Esophagus muscularis mucosa (tissue), 4 donors: ENCODE measurements at places on chromosomes 1 and 21.
A peak's percentile ranks its signal among the peaks of the same experiment; 100 is the strongest.

- no peak for DNase-seq
These were observed 52.1 kb upstream of the ERRFI1 start for GRCh38 chr1:8078176-8078671.

GRCh38 chr1:23799570-23800399, 769 bp downstream of the GALE start:
- no peak for DNase-seq

- DNase-seq, result no peak
These were observed 29.3 kb downstream of the ATF3 start for GRCh38 chr1:212637902-212638301.

- no peak for DNase-seq
These were observed 76.3 kb downstream of the RD3 start for GRCh38 chr1:211415700-211416099.

GRCh38 chr1:83596331-83596730, 402.6 kb downstream of the TTLL7 start:
- no peak for DNase-seq

DNA sequence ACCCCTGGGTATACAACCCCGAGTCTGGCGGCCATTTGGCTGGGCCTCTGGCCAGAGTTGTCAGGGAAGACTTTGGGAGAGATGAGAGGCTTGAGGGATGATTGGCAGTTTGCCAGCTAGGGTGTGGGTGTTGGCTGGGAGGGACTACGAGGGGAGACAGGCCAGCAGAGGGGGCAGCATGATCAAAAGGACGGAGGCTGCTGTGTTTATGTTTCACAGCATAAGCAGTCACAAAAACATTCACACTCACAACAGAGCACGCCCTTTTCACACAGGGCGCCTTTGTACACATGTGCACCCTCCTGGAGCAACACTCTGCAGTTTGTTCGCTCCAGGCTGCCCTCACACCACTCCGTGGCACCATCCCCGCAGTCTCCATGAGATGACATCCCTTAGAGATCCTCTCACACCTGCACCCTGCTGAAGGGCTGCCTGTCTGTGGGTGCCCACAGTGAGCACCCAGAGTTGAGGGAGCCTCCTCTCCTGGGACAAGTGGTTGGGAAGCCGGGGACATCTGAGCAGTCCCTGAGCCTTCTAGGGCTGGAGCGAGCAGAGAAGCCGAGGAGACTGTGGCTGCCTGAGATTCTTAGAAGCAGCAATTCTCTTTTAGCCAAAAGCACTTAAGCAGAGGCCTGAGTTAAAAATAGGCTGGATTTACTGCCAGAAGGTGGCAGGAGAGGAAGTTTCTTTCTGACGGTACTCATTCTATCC, 15.4 kb downstream of the EFNA3 start:
- DNase-seq, result no peak

DNA sequence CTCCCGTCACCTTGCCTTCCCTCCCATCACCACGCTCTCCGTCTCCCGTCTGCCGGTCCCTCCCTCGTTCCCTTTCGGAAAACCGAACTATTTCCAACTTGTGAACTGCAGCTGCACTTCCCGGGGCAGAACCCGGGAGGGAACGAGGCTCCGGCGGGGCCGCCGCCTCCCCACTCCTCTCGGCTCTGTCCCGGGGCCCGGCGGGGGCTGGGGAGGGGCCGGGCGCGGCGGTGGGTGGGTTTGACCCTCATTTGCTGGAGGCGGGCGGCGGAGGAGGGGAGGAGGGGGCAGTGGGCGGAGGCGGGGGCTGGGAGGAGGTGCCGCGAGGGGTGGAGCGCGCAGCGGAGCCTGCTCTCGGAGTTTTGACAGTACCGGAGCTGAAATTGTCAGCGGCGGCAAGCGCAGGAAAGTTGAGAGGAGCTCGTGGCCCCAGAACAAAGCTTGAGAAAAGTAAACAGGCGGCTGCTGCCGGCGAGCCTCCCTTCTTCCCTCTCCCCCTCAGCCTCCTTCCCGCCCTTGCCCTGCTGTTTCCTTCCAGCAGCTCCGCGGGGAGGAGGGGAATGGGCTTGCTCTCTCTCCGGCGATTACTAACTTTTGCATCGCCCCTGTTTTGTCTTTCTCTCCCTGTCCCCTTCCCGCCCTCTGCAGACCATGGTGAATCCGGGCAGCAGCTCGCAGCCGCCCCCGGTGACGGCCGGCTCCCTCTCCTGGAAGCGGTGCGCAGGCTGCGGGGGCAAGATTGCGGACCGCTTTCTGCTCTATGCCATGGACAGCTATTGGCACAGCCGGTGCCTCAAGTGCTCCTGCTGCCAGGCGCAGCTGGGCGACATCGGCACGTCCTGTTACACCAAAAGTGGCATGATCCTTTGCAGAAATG, 2.9 kb downstream of the LMO4 start:
- peak; percentile 96 for DNase-seq

GRCh38 chr1:108590441-108590840, 30.5 kb downstream of the EEIG2 start:
- no peak for DNase-seq

GRCh38 chr1:244050835-244051444, at the start of gene ZBTB18:
TSS of gene ZBTB18 (plus strand) at chr1:244051283. CDS start at chr1:244051432, 149 bp downstream.
- DNase-seq, result no peak

DNA sequence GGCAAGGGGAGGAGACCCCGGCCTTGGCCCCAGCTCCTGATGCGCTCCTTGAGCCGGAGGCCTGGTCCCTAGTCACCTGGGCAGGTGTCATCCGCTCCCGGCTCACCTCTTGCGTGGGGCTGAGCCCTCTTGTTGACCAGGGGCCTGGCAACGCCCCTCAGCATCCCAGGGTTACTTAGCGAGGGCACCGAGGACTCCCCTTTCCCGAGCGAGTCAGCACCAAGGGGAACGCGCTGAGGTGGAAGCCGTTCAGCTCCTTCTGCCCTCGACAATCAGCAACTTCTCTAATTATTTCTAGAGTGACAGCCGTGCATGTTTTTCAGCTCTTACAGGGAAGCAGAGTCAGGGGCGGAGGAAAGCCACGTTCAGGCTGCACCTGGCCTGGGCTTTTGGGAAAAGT, 522 bp downstream of the SLC45A1 start:
- DNase-seq, result no peak

DNA sequence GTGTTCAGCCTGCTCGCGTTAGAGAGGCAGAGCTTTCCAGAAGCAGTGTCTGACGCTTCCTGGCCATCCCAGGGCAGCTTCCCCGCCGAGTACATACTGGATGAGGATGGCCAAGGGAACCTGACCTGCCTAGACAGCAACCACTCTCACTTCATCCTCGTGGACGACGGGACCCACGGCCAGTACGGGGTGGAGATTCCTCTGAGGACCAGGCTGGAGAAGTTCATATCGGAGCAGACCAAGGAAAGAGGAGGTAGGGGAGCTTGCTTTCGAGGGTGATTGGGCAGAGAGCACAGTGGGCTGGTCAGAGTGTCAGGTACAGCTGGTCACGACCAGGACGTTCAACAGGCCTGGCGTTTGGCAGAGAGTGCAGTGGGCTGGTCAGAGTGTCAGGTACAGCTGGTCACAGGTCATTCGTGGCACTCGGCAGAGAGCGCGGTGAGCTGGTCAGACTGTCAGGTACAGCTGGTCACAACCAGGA, 22.4 kb downstream of the TRPM2 start:
- no peak for DNase-seq

- no peak for DNase-seq
These were observed 22.9 kb upstream of the GFI1 start for GRCh38 chr1:92509619-92510018.

- no peak for DNase-seq
These were observed 1.3 kb downstream of the AGRN start for GRCh38 chr1:1021010-1021919.

GRCh38 chr21:31514598-31514997, 144.9 kb upstream of the SOD1 start:
- no peak for DNase-seq

DNA sequence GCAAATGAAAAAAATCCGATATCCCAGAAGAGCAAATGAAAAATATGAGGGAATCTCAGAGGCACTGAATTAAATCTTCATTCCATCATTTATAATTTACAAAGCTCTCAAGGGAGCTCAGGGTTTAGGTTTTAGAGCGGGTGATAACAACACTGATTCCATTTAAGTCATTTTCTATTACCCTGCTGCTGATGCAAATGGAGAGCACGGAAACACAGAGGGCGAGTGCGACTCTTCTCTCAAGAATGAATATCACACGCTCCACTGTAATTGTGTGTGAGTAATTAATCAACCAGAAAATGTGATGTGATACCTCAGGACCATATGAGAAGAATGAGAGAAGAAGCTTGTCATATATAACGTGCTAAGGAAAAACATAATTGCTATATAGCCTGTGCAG, 22.7 kb downstream of the CHML start:
- DNase-seq, result no peak

DNA sequence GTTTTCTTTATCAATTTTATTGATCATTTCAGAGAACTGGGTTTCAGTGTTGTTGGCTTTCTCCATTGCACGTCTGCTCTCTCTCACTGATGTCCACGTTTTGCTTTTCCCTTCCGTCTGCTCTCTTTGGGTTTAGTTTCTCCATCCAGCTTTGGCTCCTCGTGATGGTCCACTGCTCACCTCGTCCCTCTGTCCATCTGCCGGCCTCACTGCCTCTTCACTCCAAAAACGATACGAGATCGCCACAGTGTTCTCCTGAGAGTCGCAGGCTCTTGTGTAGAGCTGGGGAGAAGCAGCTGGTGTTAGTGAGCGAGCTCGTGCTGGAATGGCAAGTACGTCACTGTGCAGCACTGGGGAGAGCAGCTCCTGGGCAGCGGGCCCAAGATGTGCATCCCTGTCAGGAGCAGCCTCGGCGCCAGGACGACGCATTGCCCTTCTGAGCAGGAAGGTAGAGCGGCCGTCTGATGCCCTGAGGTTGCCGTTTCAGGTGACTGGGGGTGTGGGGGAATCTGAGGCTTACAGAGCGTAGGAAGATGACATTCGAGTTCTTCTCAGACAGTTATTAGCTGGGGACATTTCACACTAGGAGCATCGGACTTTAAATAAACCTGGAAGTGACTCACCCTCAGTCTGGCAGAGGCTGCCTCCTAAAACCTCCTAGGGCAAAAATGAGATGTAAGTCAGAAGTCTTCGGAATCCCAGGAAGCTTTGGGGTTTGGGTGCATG, 31.4 kb upstream of the PCBP3 start:
- DNase-seq, result no peak
